Thoracic aorta (tissue), 2 donors: ENCODE measurements at places on chromosomes 1 and 21. TPM values are rescaled to one million over a fixed set of nuclear protein-coding genes. Genes with fewer than 3 reads are reported as not detected.

The NEGR1 gene
- 10.4 TPM for total RNA-seq

The RNU1-4 gene
- total RNA-seq: under 0.01 TPM

The EIF3I gene
- total RNA-seq: 114 TPM

The HIVEP3 gene
- total RNA-seq: 2.3 TPM

The F3 gene
- total RNA-seq: 70.5 TPM
